Neural crest cell (in vitro differentiated cells): ENCODE measurements at places on chromosomes 6 and 20.

GRCh38 chr6:36963451-36964290 is 9.1 kb downstream of the PI16 start:
- no peak for DNase-seq

- DNase-seq = peak; percentile 77
Measured at GRCh38 chr6:119742188-119742803, 392.7 kb upstream of the MAN1A1 start.

GRCh38 chr6:90574610-90575009 is 12.3 kb downstream of the MAP3K7 start:
- no peak for DNase-seq

- DNase-seq = no peak
Measured at GRCh38 chr6:3284436-3284876, 25.7 kb downstream of the PSMG4 start.

GRCh38 chr20:7981374-7981773 is 38.2 kb downstream of the TMX4 start:
- no peak for DNase-seq

DNA sequence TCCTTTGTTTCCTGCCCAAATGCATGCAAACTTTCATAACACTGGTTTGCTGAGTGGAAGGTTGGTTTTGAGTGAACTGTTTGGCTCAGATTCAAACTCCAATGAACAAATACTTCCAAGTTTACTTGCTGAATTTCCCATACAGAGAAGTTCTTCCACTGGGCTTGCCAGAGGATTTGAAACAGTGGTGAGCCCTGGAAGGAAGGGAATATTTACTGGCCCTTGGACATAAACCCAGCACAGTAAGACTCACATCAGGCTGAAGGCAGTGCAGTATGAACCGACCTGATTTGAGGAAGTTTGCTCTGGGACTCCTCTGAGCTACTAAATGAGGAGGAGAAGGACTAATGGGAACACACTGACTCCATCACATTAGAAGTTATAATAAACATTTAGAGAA is 3.8 kb downstream of the TRAF3IP2 start:
- no peak for DNase-seq

DNA sequence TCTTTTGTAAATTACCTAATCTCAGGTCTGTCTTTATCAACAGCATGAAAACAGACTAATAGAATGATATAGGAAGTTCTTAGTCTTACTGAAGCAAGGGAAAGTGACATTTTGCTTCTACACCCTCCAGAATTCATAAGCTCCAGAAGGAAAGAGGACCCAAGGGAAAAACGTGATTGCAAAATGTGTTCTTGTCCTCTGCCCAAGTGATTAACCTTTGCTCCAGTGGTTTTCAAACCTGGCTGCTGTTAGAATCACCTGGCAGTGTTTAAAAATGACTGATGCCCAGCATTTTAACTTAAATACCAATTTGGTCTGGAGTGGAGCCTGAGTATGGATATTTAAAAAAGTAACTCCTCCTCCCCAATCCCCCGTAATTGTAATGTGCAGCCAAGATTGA is 191.4 kb downstream of the SLC16A10 start:
- no peak for DNase-seq

- DNase-seq = no peak
Measured at GRCh38 chr6:72963946-72964345, 261.4 kb downstream of the KHDC1L start.

GRCh38 chr6:136108361-136108945 is 141.7 kb downstream of the MTFR2 start:
- no peak for DNase-seq

- no peak for DNase-seq
Measured at GRCh38 chr6:107292715-107293271, 166.6 kb downstream of the PDSS2 start.

DNA sequence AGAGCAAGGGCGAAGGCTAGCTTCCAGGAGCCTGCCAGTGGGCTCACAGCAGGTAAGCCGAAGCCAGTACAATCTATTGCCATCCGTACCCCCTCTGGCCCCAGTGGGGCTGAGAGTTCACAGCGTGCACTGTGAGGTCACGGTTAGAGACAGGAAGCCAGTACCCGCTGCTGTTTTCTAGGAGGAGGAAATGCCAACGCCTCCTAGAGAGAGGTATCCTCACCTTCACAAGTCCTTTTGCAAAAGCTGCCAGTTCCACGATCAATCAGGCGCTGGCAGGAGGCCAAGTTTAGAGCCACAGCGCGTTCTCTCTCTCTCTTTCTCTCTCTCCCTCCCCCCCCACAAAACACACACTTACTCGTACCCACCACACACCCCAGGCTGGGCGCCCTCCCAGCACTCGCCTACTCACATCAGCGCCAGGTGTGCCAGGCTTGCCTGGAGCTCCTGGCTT is 22.5 kb downstream of the COL9A1 start:
- no peak for DNase-seq

GRCh38 chr6:163354085-163354484 is 60.4 kb upstream of the QKI start:
- DNase-seq = no peak

DNA sequence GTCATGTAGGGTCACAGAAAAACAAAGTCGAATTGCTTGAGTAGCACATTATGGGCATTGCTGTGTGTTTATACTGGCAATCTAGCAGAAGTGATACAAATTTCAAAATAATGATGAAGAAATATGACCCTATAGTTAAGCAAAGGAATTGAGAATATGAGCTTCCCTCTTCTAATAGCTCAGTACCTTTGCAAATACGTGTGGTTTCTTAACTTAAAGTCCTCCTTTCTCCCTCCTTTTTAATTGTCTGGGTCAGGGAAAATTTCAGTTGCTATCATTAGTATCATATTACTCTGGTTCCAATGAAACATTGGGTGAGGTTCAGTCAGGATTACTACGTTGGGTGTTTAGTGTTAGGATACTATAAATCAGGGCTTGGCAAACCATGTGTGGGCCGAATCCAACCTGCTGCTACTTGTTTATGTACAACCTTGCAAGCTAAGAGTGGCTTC is 166.8 kb upstream of the CARMIL1 start:
- no peak for DNase-seq
